Tibial nerve (tissue), 4 donors: ENCODE measurements at places on chromosomes 12 and 14.
A peak's percentile ranks its signal among the peaks of the same experiment; 100 is the strongest.

- no peaks in the 10 kb centered on the region for H3K4me1 ChIP-seq
- H3K36me3 ChIP-seq = no peaks in the 10 kb centered on the region
- H3K27me3 ChIP-seq = no peaks in the 10 kb centered on the region
- H3K4me3 ChIP-seq = no peak overlapping the region
Observed at GRCh38 chr12:47754881-47755280, 3.8 kb downstream of the RAPGEF3 start.

DNA sequence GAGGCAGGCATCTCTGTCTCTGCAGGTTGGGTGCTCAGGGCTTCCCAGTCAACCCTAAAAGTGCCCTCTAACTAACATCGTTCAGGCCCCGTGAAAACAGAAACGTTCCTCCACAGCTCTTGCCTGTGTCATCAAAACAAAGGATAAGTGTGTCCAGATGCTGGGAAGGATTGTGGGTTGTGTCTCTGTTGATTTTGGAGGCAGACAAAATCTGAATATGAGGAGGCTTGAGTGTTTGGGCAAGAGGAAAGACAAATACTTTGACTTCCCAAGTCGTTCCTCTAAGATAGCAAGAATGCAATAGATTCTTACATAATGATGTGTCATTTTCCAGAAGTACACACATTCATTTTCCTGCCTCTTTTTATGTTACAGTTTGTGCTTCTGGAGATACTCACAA, 52.9 kb downstream of the SERPINA3 start:
- DNase-seq = no peak
- no peaks in the 10 kb centered on the region for H3K27me3 ChIP-seq
- no peaks in the 10 kb centered on the region for H3K4me1 ChIP-seq
- H3K4me3 ChIP-seq = no peak overlapping the region
- H3K36me3 ChIP-seq = no peaks in the 10 kb centered on the region

DNA sequence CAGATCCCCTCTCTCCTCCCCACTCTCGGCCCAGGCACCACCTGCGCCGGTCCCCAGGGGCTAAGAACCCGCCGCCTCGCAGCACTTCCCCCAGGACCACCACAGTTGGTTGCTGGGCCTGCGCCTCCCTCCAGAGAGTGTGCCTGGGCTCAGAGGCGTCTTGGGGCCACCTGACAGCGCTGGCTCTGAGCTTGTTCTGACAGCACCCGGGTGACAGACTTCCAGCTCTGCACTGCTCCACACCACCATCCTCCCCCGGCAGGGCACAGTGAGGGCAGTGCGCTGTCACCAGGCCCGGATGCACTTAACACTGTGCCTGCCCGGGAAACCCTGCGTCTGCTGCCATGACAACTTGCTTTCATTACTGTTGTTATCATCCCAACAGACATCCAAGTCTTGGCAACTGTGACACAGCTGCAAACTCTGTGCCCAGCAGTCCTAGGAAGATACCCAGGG, 6.6 kb downstream of the BRF1 start:
- H3K4me1 ChIP-seq = peaks cover 8% of the 10 kb centered on the region
- no peak for DNase-seq
- no peaks in the 10 kb centered on the region for H3K36me3 ChIP-seq

DNA sequence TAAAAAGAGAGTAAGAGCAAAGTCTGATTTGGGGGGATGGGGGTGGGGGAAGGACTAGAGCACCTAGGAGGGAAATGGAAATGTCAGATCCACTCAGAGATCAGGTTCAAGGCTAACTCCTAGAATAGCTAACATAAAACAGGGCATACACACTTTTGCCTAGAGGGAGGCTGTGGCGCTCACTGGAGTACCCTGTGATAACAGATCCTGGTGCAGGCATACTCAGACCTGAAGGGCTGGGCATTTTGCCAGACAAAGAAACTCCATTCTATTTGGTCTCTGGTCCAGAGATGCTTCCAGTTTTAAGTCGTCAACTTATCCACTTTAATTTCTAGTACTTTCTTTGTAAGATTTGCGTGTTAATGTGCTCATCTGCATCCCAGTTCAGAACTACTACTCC, 5.8 kb downstream of the CTDSP2 start:
- peak overlapping the region; percentile 100 for H3K27ac ChIP-seq
- no peaks in the 10 kb centered on the region for H3K27me3 ChIP-seq
- peaks cover 10% of the 10 kb centered on the region for H3K4me1 ChIP-seq
- no peak overlapping the region for H3K4me3 ChIP-seq
- peak; percentile 49 for DNase-seq
- H3K36me3 ChIP-seq = no peaks in the 10 kb centered on the region

DNA sequence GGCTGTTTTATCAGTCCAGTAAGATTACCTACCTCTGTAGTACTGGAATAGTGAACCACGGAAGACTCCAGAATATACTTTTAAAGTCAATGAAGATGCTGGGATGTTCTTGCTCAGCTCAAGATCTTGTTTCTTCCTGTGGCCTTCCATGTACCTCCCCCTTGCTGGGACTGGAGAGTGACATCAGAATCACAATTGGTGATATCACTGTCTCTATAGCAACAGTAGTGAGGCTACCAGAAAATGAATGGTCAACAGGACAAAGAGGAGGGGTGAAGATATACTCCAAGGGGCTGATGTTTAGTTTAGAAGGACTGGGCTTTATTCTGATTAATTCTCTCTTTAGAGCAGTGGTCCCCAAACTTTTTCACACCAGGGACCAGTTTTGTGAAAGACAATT, 3.8 kb downstream of the AKAP3 start:
- H3K36me3 ChIP-seq = no peaks in the 10 kb centered on the region
- H3K27ac ChIP-seq = no peak overlapping the region
- H3K4me3 ChIP-seq = no peak overlapping the region
- no peak for DNase-seq
- peaks cover 15% of the 10 kb centered on the region for H3K4me1 ChIP-seq
